ENCODE measurements at places on chromosomes 2 and 18.
A peak's percentile ranks its signal among the peaks of the same experiment; 100 is the strongest.

- no peak for DNase-seq
These were observed 209.6 kb upstream of the SLC39A10 start for GRCh38 chr2:195447323-195447975.

DNA sequence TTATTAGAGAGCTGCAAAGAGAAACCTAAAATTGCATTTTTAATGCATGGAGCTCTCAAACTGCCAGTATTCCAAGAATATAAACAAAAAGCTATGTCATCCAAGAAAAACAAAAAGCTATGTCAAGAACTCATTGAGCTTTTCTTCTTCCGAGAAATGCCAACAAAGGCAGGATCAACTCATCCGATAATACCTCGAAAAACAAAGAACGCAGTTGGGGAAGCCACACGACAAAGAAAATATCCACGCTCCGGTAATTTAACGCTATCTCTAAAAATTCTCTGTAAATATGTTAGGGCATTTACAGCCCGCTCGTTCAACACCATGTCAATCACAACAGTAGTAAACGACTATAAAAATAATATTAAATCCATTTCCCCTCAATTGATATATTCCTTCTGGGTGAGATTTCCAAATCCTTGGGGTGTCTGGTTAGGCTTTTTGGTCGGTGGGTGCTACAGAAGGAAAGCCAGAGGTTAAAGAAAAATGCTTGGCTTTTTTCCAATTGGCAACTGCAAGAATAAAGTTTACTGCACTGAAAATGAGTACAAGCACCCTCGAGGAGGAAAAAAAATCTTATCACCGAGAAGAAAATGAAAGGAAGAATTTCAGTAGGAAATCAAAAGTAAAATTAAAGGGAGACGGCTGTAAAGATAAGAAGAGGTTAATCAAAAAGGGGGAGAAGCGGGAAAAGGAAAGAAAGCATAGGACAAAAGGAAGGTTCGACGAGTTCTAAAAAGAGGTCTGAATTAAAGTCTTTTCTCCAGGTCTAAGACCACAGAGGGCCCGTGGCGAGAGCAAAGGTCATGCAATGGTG is 856 bp downstream of the TIA1 start:
- DNase-seq: peak; percentile 78

- no peak for DNase-seq
These were observed 13.5 kb upstream of the GRHL1 start for GRCh38 chr2:9937968-9938367.

DNA sequence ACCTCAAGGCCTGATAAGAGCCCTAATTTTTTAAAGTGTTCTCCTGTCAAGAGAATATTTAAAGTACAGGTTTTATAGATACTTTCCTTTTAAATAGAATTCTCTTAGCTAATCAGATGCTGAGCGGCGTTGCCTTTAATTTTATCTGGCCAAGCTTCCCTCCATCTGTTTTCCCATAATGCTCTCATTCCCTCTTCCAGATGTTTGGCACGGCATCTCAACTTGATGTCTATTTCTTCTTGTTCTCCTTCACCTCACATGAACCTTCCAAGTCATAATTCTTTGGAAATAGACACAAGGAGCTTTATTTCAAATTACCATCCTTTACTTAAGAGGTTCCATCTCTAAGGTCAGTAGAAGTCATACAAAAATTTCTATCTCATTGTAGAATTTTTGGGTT is 76.1 kb upstream of the CPO start:
- no peak for DNase-seq

- DNase-seq: no peak
These were observed 18.1 kb downstream of the TIMM21 start for GRCh38 chr18:74166386-74166785.
